ENCODE measurements at places on chromosomes 2 and 18.
A peak's percentile ranks its signal among the peaks of the same experiment; 100 is the strongest.

DNA sequence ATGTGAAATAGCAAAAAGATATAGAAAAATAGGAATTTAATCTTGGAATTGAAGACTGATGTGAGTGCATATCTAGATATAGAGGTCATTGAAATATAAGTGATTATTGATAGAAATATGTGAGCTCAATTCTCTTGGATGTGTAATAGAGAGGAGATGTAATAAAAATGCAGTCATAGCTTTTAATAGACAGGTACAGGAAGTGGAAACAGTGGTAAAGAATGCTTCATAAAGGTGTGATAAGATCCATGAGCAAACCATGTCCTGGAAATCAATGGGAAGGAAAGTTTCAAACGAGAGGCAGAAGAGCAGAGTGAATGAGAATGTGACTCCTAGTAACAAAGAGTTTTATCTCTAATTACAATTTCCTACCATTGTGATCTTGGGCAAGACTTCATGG, 634.7 kb upstream of the ZNF804A start:
- no peak for DNase-seq

DNA sequence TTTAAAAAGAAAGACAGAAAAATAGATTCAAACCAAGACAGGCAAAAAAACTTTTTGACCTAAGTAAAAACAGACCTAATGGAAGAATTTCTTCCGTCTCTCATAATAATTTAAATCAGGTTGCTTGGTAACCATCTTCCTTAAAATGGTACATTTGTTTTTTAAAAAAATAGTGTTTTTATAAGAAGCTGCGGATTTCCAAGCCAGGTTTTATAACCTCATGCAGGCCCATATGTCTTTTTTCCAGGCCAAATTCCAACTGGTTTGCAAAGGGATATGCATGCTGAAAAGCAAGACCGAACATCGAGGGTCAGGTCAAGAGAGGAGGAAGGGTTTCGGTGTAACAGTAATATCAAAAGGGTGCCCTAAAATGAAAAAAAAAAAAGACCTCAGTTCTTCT, 172.9 kb downstream of the MAIP1 start:
- DNase-seq: no peak

GRCh38 chr2:209463226-209463625, 39.4 kb downstream of the MAP2 start:
- no peak for DNase-seq

- peak; percentile 47 for DNase-seq
These were observed 6.5 kb upstream of the WNT6 start for GRCh38 chr2:218852911-218853667.

DNA sequence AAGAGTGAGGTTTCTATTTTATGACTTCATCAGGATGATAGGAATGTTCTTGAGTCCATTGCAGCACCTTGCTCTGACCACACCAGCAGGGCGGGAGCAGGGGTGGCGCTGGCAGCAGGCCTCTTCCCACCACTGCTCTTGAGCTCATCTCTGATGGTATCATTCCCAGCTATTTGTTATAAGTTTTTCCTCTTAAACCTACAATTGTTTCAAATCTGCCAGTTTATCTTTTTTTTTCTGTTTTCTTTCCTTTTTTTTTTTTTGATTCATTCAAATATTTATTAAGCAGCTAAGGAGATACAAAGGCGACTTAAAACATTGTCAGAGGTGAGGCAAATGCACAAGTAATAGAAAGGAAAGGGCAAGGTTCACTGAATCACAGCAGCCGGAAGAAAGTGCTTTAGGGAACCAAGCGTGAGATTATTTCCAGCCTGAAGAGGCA, 28.7 kb downstream of the NIFK start:
- DNase-seq: no peak

GRCh38 chr2:149732001-149732685, 144.6 kb upstream of the MMADHC start:
- DNase-seq: peak; percentile 11

- no peak for DNase-seq
These were observed 115.2 kb downstream of the RNF144A start for GRCh38 chr2:7032371-7032770.

GRCh38 chr2:19710230-19710629, 191.6 kb downstream of the TTC32 start:
- DNase-seq: no peak

DNA sequence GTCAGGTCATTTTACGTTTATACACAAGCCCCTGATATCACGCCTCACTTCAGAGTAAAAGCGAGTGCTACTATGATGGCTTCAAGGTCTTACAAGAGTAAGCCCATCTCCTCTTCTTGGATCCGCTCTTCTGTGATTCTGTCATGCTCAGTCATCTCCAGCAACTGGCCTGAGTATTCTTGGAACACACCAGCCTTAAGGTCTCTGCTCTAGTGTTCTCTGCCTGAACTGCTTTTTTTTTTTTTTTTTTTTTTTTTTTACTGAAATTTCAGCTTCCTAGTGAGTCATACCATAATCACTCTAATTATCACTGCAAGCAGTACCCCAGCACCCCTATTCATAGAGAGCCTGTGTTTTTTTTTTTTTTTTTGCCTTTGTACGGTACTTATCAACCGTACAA, 1228.9 kb downstream of the CNTNAP5 start:
- DNase-seq: no peak

- DNase-seq: peak; percentile 84
These were observed 95.4 kb downstream of the LAMA1 start for GRCh38 chr18:7021994-7022840.

DNA sequence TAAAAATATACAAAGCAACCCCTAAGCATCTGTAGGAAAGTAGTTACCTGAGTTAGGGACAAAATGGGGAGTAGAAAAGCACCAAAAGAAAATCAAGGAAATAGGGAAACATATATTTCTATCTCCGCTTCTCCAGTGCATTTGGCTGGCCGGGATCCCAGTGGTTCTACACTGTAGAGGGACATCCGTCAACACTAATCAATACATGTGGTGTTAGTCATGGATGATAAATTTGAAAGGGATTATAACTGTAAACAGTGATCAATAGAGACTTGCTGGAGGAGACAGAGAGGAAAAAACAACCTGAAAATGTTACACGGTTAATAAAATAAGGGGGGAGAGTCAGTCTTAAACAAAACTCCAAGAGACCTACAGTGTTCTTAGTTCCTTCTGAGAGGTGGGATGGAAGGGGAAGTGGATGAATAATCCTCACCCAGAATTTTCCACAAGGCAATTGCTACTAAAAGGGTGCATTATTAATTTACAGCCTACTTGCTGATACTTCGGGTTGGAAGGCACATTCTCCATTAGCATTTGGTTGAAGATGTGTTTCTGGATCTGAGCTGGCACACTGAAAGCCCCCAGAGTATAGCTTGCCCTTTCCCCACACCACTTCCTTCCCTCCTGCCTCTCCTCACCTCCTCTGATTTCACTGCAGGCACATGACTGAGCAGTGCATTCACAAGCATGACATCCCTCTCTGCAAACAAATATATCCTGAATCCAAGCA, 530.0 kb downstream of the BCL11A start:
- no peak for DNase-seq

DNA sequence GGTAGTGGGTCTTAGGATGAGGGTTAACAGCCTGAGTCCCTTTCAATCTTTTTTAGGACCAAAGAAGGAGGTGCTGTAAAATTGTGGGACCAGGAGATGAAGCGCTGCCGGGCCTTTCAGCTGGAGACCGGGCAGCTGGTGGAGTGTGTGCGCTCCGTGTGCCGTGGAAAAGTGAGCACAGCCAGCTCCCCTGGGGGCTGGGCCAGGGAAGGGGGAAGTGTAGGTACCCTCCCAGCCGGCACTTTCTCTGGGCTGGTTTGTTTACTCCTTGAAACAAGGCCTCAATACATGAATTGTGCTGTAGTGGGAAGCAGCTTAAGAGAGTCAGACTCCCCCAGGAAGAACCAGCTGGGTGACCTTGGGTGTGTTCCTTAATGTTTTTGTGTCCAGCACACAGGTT, 90.1 kb downstream of the RTN4 start:
- DNase-seq: no peak

DNA sequence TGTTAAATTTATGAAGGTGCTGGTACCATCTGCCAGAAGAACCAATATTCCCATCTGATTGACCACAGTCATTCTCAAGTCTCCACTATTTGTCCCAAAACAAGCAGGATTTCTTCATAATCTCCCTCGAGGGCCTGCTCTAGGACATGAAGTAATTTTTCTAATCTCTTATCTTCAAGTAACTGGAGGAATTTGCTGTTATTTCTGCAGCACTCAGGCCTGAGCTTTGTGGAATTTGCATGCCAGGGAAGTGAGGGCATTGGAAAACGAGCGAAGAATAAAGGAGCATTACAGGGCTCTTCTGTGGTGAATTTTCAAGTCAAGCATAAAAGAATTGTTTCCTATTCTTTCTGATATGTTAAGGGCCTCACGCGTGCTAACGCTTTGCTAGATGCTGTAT, 161.2 kb upstream of the EPAS1 start:
- DNase-seq: no peak

DNA sequence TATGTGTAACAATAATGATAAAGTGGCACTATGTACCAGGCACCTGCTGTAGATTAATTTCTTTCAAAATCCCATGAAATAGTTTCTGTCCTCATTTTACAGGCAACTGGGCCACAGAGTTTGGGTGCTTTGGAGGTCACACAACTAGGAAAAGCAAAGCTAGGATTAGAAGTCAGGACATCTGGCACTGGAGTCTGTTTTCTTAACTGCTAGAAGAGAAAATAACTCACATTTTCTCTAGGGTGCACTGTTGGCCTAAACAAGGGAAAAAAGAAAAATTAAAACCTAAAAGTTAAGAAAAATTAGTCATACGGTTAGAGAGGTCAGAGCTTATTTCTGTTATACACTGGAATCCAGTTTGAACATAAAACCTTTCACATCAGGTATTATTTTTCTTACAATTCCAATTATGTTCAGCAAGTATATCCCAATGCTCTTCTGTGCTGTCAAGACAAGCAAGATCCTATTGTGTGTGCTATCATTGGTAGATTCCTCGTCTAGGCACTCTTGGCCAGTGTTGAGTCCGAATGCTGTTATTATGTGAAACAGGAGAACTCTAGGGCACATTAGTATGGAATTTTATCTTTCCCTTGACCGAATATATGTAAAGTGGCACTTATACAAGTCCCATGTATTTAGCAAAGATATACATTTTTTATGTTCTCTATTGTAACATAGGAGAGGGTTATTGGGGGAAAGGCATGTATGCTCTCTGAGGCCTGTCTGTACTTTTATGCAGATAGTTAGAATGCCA, 1.5 kb upstream of the OSGEPL1 start:
- DNase-seq: no peak

- DNase-seq: no peak
These were observed 9.3 kb upstream of the LBH start for GRCh38 chr2:30222031-30222430.

DNA sequence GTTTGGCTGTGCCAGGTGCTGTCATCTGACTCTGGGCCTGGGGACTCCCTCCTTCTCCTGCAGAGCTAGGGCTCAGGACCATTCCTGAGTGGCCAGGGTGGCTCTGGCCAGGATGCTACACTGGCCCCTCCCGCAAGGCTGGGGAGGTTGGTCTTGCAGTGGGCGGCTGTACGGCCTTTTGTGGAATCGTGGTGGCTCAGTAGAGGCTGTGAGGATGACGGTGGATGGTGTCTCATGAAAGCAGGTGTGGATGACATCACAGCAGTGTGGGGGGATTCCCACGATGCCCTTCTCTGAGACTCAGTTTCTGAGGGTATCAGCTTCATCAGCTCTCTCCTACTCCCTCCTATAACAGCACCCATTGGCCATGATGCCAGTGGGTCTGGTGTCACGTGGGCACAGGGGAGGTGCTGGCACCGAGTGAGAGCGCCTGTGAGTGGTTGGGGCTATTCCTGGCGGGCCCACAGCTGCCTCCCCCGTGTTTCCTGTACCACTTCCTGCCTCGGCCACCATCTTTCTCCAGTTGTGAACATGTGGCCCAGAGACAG, 144.2 kb upstream of the HDAC4 start:
- no peak for DNase-seq

DNA sequence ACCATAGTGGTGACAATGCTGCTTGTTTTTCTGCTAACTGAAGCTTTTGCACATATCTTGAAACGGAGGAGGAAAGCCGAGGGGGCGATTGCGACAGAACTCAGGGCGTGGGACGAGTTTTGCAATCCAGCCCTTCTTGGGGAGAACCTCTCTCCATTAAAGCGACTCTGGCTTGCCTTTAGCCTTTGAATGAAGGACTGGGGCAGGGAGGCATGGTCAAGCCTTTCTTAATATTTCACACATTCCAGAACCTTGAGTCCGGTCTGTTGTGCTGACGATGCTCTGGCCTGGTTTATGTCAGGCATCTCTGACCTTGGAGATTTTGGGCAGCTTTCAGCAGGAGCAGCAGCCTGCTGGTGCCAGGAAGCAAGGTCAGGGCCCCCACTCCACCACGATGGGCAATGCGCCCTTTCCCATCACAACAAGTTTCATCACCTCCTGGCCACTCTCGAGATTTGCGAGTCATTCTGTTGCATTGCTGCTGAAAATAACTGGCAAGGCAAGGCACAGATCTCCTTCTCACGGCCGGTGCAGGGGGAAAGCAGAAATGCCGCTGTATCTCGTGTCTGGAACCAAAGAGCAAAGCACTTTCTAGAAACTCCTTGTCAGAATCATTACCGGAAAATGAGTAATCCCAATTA, 10.8 kb downstream of the EMILIN2 start:
- no peak for DNase-seq

GRCh38 chr2:148493822-148494563, 150.6 kb upstream of the EPC2 start:
- DNase-seq: no peak

DNA sequence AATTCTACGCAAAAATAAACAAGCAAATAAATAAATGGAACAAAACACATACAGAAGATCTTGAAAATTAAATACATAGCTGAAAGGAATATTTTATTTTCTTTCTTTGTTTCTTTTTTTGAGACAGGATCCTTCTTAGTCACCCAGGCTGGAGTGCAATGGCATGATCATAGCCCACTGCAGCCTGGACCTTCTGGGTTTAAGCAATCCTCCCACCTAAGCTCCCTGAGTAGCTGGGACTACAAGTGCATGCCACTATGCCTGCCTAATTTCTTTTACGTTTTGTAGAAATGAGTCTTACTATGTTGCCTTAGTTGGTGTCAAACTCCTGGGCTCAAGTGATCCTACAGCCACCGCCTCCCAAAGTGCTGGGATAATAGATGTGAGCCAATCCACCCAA, 44.6 kb upstream of the ACTR3 start:
- no peak for DNase-seq

- DNase-seq: no peak
These were observed 87.3 kb downstream of the ACAA2 start for GRCh38 chr18:49725809-49726674.

- no peak for DNase-seq
These were observed at the start of gene CASP8 for GRCh38 chr2:201260302-201260800. Gene CASP8 (plus strand): TSS chr2:201260536. CDS start chr2:201266487, 5,951 bp downstream.

- DNase-seq: no peak
These were observed 707.6 kb upstream of the FAM98A start for GRCh38 chr2:34306745-34307144.

- no peak for DNase-seq
These were observed 15.6 kb downstream of the CHMP1B start for GRCh38 chr18:11866764-11867163.

- no peak for DNase-seq
These were observed 203.3 kb upstream of the NT5C1B start for GRCh38 chr2:18792684-18793083.
